ENCODE measurements at places on chromosomes 6 and 20.

DNA sequence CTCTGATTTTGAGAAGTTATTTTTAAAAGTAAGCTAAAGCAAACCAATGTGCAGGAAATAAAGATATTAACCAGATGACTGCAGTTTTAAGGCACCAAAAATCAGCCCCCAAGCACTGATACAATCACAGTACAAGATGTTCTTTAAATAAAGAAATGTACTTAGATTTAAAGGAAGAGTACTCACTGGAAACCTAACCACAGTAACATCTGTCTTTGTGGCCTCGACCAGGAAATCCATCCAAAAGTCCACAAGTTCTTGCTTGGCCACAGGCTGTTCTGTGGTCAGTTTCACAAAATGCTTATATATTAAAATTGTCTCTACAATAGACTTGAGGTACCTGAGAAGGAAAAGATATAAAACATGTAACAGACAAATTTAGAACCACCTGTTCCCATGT, 105.9 kb upstream of the MAP7 start:
- H3K36me3 ChIP-seq, result peaks cover 17% of the 10 kb centered on the region
- no peaks in the 10 kb centered on the region for H3K27me3 ChIP-seq
- DNase-seq, result no peak
- no peaks in the 10 kb centered on the region for H3K4me1 ChIP-seq
- H3K27ac ChIP-seq, result no peak overlapping the region
- H3K4me3 ChIP-seq, result no peak overlapping the region

- no peak overlapping the region for H3K4me3 ChIP-seq
- no peak overlapping the region for H3K27ac ChIP-seq
- peaks cover 24% of the 10 kb centered on the region for H3K4me1 ChIP-seq
- no peak for DNase-seq
These were observed 34.2 kb downstream of the PIM1 start for GRCh38 chr6:37204014-37204751.

DNA sequence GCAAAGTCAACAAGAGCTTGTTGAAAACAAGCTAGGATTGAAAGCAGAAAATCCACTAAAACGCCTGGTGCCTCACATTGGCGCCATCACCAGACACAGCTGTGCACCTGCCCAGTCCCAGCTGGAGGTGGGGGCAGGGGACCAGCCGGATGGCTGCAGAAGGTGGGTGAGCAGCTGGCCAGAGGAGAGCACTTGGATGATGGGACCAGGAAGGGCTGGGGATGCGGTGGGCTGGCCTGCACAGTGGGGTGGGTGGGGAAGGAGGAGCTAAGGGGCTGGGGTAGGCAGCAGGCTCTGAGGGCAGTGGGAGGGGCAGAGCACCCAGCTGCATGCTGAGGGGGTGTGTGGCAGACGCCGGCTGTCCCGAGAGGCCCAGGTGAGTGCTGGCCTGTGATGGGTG, 7.1 kb downstream of the CABLES2 start:
- H3K36me3 ChIP-seq, result no peaks in the 10 kb centered on the region
- DNase-seq, result no peak
- H3K27ac ChIP-seq, result no peak overlapping the region
- no peak overlapping the region for H3K4me3 ChIP-seq

DNA sequence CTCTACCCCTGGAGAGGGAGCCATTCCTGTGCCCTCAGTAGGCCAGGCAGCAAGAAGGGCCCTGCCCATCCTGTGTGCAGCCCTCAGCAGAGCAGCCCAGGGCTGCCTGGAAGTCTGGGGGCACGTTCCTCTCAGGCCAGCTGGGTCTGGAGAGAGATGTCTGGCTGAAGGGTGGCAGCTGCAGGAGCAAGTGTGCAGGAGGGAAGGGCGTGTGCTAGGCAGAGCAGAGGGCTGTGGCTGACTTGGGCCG, 62.7 kb downstream of the NOL4L start:
- H3K27me3 ChIP-seq, result no peaks in the 10 kb centered on the region
- peak overlapping the region; percentile 45 for H3K27ac ChIP-seq
- no peak overlapping the region for H3K4me3 ChIP-seq
- no peak for DNase-seq
- peaks cover 40% of the 10 kb centered on the region for H3K36me3 ChIP-seq
- H3K4me1 ChIP-seq, result peaks cover 52% of the 10 kb centered on the region

GRCh38 chr6:1821513-1822183, 211.9 kb downstream of the FOXC1 start:
- H3K4me1 ChIP-seq, result no peaks in the 10 kb centered on the region
- no peaks in the 10 kb centered on the region for H3K27me3 ChIP-seq
- H3K27ac ChIP-seq, result no peak overlapping the region

DNA sequence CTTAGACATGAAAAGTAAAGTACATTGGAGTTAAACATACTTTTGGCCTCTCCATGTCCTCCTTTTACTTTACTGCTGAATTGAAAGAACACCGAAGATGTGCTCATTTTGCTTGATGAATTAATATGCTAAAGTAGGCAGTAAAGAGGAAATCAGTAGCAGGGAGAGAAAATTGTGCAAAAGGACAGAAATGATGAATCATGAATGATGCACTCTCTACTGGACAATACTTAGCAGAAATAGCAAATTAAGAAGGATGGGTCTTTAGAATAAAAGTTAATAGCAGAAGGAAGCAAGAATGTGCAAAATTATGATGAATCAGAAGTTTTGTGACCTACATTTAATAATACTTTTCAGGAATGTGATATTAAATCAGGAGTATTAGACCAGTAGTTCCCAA, 8.4 kb upstream of the SPINT3 start:
- no peak overlapping the region for H3K27ac ChIP-seq
- H3K4me3 ChIP-seq, result no peak overlapping the region
- DNase-seq, result no peak
- no peaks in the 10 kb centered on the region for H3K4me1 ChIP-seq

DNA sequence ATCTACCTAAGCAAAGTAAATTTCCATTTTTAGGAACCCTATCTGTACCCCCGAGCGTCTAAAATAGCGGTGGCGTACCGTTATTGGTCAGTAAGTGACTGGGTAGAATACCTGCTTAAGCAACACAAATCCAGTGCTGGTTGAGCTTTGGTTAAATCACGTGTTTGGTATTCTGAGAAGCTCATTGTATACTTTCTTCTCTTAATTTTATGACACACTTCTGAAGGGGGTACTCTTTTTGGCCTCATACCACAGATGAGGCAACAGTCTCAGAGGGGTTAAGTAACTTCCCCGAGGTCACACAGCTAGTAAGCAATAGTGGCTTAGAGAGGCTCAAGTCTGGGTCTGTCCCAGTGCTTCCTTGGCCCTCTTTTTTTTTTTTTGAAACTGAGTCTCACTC, 151.2 kb downstream of the TFAP2C start:
- no peak overlapping the region for H3K4me3 ChIP-seq
- no peaks in the 10 kb centered on the region for H3K36me3 ChIP-seq
- no peak overlapping the region for H3K27ac ChIP-seq
- H3K4me1 ChIP-seq, result no peaks in the 10 kb centered on the region
- DNase-seq, result no peak
